ENCODE measurements at places on chromosomes 3 and 15.

- DNase-seq = no peak
Measured at GRCh38 chr15:72341361-72341760, 21.4 kb upstream of the CELF6 start.

DNA sequence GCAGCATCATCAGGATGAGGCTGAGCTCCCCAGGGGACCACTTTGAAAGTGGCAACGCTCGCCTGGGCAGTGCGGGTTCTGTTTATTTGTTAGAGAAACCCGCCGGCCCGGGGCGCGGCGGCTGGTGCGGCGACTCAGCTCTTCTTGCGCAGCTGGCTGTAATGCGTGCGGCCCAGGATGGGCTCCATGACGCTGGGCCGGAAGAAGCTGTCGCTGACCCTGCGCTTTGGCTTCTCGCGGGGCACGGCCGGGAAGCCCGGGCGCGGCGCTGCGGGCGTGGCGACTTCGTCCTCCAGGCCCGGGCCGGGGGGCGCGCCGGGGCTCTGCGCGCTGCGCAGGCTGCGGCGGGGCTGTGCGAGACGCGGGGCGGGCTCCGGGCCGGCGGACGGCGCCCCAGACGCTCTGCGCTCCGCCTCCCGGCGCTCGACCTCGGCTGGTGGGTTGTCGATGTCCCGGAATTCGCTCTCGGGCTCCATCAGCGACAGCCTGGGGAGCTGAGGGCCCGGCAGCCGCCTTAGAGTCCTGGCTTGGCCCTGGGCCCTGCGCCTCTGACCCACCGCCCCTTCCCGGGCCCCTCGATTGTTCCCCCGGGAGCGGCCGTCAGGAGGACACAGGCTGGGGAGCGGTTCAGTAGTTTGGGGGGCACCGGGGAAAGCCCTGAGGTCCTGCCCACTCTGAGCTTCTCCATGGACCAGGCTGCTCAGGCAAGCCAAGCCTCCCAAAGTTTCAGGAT, 10.3 kb upstream of the KIF7 start:
- peak; percentile 4 for DNase-seq

DNA sequence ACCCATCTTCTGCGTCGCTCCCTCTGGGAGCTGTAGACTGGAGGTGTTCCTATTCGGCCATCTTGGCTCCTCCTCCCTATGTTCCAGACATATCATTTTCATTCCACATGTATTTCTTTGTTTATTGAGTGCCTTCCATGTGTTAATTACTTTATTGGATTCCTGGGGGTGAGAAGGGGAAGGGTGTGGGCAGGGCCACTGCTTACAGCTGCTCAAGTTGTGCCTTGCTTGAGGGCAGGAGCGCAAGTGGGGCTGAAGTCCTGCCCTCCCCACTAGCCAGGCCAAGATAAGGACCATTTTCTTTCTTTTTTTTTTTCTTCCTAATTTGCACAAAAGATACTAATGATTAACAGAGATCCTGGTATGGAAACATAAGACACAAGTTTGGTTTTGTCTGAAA, 224.8 kb downstream of the LPP start:
- DNase-seq = no peak

GRCh38 chr3:108036984-108037741, 53.7 kb downstream of the CD47 start:
- no peak for DNase-seq

GRCh38 chr3:65732051-65732935, 306.4 kb downstream of the MAGI1 start:
- peak; percentile 1 for DNase-seq

DNA sequence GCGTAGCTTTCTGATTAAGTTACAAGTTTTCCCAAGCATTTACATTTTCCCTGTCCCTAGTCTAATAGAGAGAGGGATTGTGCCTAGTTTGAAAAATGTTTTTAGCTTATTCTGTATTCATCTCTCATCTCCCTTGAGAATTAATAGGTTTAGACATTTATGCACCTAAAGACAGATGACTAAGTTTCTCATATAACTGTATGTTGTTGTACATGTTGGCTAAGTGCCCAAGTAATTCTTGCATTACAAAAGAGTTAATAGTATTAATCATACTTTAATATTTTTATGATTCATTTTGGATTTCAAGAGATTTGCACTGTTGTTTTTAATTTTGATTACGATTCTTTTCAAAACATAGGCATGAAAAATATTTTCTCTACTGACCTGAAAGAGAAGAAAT, 109.0 kb upstream of the TBL1XR1 start:
- DNase-seq = no peak

GRCh38 chr3:109430911-109431563, 93.7 kb upstream of the DPPA4 start:
- no peak for DNase-seq

DNA sequence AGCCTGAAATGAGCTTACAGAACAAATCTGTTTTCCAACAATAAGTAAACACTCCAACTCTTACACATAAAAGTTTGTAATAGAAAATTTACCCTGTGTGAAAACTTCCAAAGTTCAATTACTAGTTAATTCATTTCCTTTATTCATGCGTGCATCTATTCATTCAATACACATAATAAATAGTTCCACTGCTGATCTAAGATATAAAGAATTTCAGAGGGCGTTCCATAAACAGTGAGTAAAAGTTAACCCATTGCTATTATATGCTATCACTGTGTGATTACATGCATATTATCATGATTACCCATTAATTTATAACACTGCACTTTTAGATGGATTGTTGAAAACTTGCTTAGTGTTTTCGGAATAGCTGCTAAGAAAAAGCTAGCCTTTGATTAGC, 36.2 kb upstream of the CFAP20DC start:
- DNase-seq = no peak
